ENCODE measurements at places on chromosomes 13 and 19. TPM values are rescaled to one million over a fixed set of nuclear protein-coding genes. Genes with fewer than 3 reads are reported as not detected.

The ZIC5 gene
- total RNA-seq: 0.17 TPM

The NKPD1 gene
- total RNA-seq: not detected

The IRF3 gene
- 63.0 TPM for total RNA-seq

The ZNF616 gene
- total RNA-seq: 13.1 TPM

The LGALS7B gene
- not detected for total RNA-seq

The HPN gene
- total RNA-seq: 0.31 TPM

The TPGS1 gene
- total RNA-seq: 17.9 TPM

The TEX26 gene
- not detected for total RNA-seq

The MISP3 gene
- total RNA-seq: 0.70 TPM

The PNMA8B gene
- 1.9 TPM for total RNA-seq

The CELF5 gene
- 1.4 TPM for total RNA-seq

The CATSPERD gene
- not detected for total RNA-seq

The FLT3LG gene
- total RNA-seq: not detected

The ZNF71 gene
- 10.9 TPM for total RNA-seq

The FGF9 gene
- 0.27 TPM for total RNA-seq

The COG6 gene
- total RNA-seq: 67.0 TPM

- DNase-seq: no peak
These were observed 2.2 kb downstream of the TNNT1 start for GRCh38 chr19:55146705-55147273.

- no peak for DNase-seq
These were observed 24.8 kb upstream of the ZNF527 start for GRCh38 chr19:37346091-37346490.

DNA sequence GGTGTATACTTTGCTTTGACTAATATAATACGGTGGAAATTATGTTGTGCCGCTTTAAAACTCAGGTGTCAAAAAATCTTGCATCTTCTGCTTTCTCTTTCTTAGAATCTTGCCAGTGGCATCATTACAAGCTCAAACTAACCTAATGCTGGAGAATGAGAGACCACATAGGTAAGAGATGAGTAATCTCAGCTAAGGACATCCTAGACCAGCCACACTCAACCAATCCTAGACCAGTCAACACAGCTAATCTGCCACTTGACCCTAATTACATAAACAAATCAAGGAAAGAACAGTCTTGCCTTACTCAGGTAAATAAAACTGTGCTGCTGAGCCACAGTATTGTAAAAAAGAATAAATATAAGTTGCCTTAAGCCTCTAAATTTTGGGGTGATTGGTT, 1323.9 kb upstream of the SPRY2 start:
- no peak for DNase-seq

- DNase-seq: no peak
These were observed 130.1 kb downstream of the RGCC start for GRCh38 chr13:41587490-41587889.

DNA sequence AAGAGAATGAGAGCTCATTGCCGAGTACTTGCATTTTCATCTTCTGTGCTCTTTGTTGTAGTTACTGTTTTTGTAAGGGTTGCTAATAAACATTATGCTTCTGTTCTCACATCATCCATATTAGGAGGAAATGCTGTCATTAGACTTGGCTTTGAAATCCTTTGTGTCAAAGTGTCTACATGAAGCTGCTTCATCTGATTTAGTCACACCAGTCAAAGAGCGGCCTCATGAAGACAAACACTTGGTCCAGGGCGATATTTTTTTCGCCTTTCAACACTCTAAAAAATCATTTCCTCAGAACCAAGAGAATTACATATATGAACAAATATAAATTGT, 105.0 kb downstream of the SPRY2 start:
- no peak for DNase-seq

GRCh38 chr19:41535029-41535622, 40.8 kb upstream of the CEACAM21 start:
- no peak for DNase-seq

- DNase-seq: no peak
These were observed 113.6 kb upstream of the PCDH9 start for GRCh38 chr13:67343777-67344176.

- no peak for DNase-seq
These were observed 975.5 kb downstream of the OLFM4 start for GRCh38 chr13:54004026-54004699.

GRCh38 chr13:107835339-107836018, 379.9 kb downstream of the LIG4 start:
- DNase-seq: peak; percentile 93

GRCh38 chr13:99066219-99066618, 88.4 kb upstream of the DOCK9 start:
- DNase-seq: no peak

DNA sequence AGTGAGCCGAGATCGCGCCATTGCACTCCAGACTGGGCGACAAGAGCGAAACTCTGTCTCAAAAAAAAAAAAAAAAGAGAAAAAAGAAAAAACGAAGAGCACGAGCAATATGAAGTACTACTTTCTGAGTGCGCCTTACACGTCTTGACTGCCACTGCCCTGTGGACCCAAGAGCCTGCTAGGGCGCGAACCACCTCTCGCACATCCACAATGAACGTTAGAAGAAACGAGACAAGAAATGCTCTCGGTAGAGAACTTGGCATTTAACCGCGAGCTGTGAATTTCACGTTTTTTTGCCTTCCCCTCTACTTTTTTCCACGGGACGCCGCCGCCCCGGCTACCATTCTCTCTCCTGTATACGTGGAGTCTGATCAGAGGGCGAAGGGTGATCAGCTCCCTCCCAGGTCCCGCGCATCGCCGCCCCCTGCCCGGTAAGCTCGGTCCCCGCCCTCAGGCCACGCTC, 454 bp downstream of the TIMM44 start:
- DNase-seq: no peak

GRCh38 chr19:6967967-6968366, 53.3 kb downstream of the MBD3L2B start:
- DNase-seq: no peak

GRCh38 chr13:48144413-48145035, 49.6 kb upstream of the MED4 start:
- DNase-seq: peak; percentile 6

GRCh38 chr19:46511237-46511636, 15.6 kb upstream of the PNMA8B start:
- no peak for DNase-seq

DNA sequence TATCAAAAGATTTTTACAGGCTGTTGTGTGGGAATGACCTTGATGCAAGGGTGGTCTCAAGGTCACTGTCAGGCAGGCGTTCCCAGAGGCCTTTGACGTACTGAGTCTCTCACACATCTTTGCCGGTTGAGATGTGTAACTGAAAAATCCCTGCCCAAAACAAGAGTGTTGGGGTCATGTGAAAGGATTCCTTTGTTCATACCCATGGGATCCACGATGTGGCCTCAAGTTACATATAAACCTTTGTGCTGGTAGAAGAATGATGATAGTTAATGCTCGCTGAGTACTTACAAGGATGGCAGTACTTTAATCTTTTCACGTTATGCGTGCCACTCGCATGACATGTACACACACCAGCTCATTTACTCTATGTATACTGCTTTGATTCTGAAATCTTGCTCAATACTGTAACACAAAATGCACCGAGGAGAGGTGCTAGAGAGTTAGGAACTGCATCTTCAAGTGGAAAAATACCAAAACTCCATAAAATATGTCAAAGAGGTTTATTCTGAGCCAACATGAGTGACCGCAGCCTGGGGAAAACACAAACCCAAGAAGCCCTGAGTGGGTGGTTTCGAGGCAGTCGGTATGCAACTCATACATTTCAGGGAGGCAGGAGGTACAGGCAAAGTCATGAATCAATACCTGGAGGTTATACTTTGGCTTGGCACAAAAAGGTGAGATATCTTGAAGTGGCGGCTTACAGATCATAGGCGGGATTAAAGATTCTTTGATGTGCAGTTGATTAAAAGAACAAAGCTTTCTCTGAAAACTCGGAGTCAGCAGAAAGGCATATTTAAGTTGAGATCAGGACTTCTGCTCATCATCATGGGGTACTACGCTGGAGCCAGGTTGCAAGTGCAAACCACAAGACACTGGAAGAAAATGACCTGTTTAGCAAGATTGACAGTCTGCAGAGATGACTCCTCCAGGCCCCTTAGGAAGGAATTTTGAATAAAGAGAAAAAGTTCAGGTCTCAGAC, 87.4 kb upstream of the ARHGEF7 start:
- DNase-seq: no peak

- peak; percentile 42 for DNase-seq
These were observed 279.8 kb downstream of the DNAJC15 start for GRCh38 chr13:43303033-43303729.

GRCh38 chr13:73715114-73715910, 418.9 kb downstream of the KLF12 start:
- DNase-seq: no peak

GRCh38 chr19:31355665-31356289, 6.5 kb upstream of the TSHZ3 start:
- no peak for DNase-seq

GRCh38 chr19:10812196-10812595, 23.8 kb downstream of the TMED1 start:
- DNase-seq: no peak

DNA sequence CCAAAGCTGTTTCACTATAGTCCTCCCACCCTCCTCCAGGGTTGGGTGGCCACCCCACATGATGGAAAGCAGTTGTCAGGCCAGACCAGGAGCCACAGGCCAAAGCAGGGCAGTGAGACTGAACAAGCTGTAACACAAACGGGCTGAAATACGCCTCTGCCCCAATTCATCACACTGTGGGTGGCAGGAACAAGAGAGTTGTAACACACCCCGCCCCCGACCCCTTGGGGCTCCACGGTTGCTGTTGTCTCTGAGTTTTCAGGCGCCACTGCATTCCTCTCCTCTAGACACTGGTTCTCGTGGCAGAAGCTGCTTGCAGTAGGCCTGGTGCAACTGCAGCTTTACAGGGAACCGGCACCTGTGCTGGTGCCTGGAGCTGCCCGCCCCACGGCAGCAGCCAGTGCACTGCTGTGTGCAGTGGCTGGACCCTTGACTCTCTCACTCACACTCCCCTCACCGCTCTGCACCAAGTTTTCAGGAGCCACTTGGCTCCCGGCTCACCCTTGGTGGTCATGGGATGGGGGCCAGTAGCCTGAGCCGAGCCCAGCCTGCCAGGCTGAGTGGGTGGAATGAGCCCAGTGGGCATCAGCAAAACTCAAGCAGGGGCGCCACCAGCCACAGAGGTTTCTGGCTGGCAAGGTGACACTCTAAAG, 1314.5 kb upstream of the MIR17HG start:
- DNase-seq: no peak

GRCh38 chr13:78960881-78961280, 301.9 kb upstream of the OBI1 start:
- DNase-seq: no peak

DNA sequence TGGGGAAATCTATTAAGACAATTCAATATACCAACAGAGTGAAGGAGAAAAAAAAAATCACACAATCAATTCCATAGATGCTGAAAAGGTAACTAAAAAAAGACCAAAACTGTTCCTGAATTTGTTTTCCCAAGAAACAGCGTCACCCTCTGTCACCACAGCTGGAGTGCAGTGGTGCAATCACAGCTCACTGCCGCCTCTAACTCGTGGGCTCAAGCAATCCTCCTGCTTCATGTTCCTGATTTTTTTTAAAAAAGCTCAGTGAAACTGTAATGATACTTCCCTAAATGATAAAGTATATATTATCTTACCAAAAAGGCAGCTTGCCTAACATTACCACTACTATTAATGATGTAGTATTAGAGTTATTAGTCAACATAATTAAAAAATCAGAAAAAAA, 19.6 kb upstream of the ZFP14 start:
- no peak for DNase-seq

DNA sequence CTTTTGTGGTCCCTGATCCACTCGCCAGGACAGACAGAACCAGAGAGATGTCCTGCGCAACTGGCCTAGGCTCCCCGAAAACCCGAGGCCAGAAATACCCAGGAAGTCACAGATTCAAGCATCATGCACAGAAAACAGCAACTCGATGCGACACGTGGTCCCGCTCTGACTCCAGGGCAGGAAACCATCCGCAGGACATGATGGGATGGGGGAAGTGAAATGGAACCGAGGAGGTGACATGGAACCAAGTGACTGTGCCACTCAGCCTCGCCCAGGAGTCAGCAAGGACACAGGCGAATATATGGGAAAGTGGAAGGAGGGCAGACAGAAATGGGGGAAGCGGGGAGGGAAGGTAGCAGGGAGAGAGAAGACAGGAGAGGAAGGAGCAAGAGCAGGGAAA, 1.1 kb downstream of the ZSCAN18 start:
- no peak for DNase-seq

GRCh38 chr13:77143431-77143830, 116.5 kb upstream of the FBXL3 start:
- DNase-seq: no peak

- DNase-seq: no peak
These were observed 91.1 kb downstream of the RAB20 start for GRCh38 chr13:110470272-110471009.

GRCh38 chr19:18771328-18772242, 19.5 kb downstream of the COMP start:
- DNase-seq: no peak

- DNase-seq: no peak
These were observed 20.6 kb downstream of the FCGBP start for GRCh38 chr19:39913682-39914333.

- DNase-seq: no peak
These were observed 12.2 kb upstream of the TLE2 start for GRCh38 chr19:3041327-3041726.

- no peak for DNase-seq
These were observed 204.9 kb downstream of the COL4A1 start for GRCh38 chr13:110102053-110102452.

Measured in astrocyte (in vitro differentiated cells and primary cell).